ENCODE measurements at places on chromosomes 1 and 21.

DNA sequence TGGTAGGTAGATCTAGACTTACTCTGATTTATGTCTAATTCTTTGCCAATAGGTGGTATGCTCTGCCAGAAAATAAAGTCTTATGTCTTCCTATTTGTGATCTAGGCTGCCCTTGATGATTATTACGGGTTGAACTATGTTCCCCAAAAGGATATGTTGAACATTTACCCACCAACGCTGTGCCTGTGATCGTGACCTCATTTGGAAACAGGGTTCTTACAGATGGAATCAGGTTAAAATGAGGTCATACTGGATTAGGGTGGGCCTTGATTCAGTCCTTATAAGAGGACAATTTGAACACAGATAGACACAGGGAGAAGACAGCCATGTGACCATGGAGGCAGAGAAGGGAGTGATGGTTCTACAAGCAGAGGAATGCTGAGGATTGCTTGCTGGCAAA, 95.1 kb upstream of the BCAR3 start:
- DNase-seq, result no peak

DNA sequence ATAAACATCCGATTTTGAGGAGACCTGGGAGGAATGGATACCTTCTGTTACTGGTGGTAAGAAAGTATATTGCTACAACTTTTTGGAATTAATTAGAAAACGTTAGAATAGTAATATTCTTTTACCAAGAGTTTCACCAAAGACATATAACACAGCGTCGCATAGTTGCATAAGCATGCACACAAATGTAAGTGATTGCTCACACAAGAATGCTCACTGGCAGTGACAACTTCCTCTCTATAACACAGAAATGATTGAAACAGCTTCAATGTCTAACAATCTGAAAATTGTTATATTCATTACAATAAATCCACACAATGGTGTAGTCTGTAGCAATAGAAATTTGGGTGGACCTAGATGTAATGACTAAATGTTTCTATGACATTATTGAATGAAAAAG, 998.6 kb downstream of the TTLL7 start:
- DNase-seq, result no peak

DNA sequence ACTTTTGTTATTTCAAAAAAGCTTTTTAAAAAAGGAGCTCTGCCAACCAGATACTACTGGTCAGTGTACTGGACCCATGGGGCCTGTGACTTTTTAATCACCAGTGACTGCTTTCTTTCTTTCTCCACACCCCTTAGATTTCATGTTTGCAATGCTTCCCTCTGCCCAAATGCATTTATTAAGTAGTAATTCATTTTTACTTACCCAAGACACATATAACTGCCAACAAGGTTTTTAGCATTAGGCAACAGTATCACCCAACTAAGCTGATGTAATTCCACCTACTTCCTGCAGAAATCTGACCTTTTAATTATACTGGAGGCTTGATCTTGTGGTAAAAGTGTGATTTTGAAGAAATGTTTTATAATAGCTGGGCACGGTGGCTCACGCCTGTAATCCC, 12.5 kb downstream of the MECR start:
- DNase-seq, result no peak

DNA sequence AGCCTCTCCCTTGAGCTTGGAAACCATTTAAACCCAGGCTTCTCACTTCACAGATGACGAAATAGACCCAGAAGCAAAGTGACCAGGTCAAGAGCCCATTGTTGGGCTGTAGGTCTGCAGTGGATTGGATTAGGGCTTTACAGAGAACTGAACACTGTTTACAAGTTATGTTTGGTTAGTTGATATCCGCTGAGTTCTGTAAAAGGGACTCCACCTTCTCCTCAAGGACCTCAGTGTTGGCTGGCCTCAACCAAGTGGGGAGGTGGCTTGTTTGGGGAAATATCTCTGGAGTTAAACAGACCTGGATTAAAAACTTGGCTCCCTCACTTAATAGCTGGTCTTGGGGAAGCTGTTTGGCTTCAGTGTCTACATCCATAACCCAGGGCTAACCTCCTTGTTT, 88.1 kb downstream of the UCK2 start:
- no peak for DNase-seq

- DNase-seq, result no peak
Observed at GRCh38 chr1:7842517-7842916, 10.3 kb downstream of the UTS2 start.

- DNase-seq, result no peak
Observed at GRCh38 chr21:32597205-32597604, 11.9 kb upstream of the TCP10L start.

DNA sequence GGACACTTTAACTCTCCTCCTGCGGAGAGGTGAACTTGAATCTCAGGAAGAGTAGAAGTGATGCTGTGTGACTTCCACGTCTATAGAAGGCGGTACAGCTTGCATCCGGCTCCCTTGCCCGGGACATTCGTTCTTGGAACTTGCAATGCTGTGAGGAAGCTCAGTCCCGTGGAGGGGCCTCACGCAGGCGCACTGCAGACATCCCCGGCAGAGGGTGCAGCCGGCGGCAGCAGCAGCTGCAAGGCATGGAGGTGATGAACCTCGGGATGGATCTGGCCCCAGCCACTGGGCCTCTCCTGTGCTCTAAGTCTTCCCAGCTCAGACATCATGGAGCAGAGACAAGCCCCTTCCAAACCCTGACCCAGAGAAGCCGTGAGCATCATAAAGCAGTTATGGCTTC, 61.8 kb upstream of the SOD1 start:
- DNase-seq, result no peak

DNA sequence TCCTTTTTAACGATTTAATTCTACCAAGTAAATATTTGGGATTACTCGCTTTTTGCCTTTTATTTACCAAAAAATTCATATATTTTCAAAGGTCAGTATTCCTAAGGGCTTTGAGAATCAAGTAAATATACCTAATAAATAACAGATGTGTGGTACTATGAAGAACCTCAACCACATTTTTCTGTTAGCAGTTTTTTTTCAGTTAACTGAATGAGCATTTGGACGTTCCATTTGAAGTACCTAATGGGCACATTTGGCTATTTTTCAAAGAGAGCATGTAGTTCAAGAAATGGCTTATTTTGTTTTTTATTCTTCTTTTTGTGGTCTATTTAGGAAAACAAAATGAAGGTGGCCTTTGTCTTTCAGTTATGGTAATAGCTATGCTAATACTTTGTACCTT, 253.0 kb downstream of the GPR52 start:
- no peak for DNase-seq

- DNase-seq, result no peak
Observed at GRCh38 chr1:155210314-155211104, 2.0 kb downstream of the MTX1 start.

- DNase-seq, result no peak
Observed at GRCh38 chr1:233081735-233082134, 131.3 kb downstream of the NTPCR start.

DNA sequence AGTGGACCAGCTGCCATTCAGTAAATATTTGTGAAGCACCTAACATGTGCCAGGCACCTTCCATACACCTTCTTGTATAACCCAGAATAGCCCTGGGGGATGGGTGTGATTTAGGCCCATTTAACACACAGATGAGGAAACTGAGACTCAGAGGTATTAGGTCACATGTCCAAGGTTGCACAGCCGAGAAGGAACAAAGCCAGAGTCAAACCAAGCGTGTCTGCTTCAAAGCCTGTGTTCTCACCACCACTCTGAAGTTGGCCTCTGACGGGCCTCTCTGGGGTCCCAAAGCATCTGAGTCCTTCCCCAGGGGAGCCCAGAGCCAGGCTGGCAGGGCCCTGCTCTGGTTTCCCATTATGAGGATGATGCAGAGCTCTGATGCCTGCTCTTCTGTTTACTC, 65.1 kb downstream of the LACTBL1 start:
- DNase-seq, result no peak

GRCh38 chr1:68570871-68571270, 74.0 kb upstream of the DEPDC1 start:
- DNase-seq, result no peak

GRCh38 chr1:243568793-243569192, 281.2 kb downstream of the AKT3 start:
- DNase-seq, result no peak

DNA sequence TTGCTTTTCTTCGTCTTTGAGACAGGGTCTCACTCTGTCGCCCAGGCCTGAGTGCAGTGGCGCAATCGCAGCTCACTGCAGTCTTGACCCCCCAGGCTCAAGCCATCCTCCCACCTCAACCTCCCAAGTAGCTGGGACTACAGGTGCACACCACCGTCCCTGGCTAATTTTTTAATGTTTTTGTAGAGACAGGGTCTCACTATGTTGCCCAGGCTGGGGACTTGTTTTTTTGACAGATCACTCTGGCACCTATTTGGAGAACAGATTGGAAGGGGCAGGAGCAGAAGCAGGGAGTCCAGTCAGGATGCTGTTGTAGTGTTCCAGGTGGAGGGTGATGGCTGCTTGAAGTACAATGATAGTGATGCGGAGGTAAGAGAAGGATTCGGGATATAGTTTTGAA, 12.7 kb upstream of the KDM4A start:
- no peak for DNase-seq

DNA sequence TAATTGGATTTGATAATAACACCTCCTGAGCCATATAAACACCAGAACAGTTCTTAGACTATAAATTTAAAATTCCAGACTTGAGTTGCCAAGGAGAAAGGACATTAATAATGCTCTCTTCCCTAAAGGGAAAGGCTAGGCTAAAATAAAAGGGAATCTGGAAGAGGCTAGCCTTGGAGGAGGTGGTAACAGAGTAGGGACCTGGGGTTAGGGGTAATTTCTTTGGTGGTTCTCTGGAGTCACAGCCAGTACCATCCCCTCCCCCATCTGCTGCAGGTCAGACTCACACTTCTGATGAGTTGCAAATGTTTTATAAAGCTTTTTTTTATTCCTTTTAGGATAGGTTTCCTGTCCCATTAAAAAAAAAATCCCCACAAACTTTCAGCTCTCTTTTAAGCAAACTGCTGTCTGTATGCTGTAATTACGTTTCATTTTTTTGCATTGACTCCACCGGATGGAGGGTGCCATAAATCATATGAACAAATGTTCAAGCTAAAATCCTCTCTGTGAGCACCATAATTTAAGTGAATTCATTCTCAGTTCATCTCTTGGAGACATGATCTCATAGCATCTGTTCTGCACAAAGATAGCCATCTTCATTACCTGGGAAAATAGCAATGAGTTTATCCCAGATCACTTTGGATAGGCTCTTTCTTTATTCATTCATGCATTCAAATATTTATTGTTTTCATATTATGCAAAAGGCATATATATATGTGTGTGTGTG, 379.6 kb downstream of the TTLL7 start:
- DNase-seq, result no peak

- DNase-seq, result no peak
Observed at GRCh38 chr21:44528634-44528995, 11.4 kb downstream of the KRTAP10-1 start.

DNA sequence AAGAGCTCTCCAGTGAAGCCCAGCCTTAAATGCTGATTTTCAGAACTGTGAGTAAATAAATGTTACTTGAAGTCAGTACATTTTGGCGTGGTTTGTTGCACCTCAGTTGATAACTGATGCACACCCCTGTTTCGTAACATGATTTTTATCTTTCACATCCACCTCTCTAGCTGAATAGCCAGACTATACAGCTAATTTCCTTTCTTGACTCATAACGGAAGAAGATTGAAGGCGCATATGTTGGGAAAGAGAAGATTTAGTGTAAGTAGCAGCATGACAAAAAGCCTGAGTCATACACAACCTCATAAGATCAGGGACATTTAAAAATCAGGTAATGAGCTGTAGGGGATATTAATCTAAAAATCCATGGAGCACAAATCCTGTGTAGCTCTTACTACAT, 716.2 kb upstream of the ZP4 start:
- no peak for DNase-seq

DNA sequence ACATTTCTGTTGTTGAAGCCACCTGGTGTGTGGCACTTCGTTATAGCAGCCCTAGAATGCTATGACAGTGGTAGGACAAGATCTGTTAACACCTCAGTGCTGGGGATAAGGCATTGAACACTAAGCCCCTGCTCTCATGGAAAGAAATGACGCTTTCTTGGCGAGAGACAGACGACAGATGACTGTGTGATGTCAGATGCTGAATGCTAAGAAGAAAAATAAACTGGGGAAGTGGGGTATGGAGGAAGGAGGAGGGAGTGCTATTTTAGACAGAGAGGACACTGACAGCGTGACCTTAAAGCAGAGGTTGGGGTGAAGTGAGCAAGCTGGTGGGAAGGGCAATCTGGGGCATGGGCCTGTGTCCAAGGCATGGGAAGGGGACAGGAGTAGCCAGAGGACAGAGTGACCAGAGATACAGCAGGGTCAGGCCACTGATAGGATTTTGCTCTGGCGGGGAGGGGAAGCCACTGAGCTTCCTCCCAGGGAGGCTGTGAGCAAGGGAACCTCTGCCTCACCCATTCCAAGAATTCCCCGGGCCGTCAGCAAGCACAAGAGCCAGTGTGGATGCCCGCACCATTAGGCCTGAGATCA, 15.2 kb downstream of the DOP1B start:
- no peak for DNase-seq

- no peak for DNase-seq
Observed at GRCh38 chr1:83909687-83910086, 89.2 kb downstream of the TTLL7 start.

DNA sequence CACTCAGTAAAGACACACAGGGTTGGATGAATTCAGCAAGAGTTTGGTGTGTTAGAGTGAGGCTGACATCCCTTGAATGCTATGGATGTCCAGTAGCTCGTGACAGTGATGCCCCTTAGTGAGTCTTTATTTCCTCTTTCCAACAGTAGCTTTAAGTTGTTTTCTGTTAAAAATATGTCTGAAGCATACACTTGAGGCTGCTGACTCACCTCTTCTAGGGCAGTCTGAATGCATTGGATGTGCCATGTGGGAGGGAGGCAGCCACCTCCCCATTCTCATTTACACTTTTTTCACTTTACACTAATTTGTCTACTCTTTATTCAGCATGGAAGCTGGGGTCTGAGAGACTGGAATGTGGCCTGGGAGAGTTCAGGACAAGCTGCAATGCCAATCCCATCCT, 17.6 kb downstream of the NOS1AP start:
- DNase-seq, result no peak

- DNase-seq, result no peak
Observed at GRCh38 chr1:67759692-67760029, 73.6 kb downstream of the GNG12 start.

- no peak for DNase-seq
Observed at GRCh38 chr21:38747810-38748209, 57.9 kb upstream of the ETS2 start.

GRCh38 chr1:36487906-36488305, 5.2 kb upstream of the CSF3R start:
- no peak for DNase-seq

DNA sequence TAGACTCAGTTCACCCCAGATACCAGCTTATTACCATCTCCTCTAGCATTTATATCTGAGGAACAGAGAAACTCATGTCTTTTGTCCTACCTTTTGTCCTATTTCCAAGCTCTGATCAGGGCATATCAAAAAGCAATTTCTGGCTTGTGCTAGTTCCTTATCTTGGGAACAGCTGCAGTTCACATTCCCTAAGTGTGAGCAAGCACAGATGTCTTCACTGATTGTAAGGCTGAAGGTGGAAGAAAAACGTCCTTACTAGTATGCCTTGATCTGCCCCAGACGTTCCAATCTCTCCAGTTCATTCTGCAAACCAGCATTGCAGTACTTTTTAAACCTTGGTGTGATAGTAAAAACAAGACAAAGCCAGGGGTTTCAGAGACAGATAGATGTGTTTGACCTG, 139.8 kb downstream of the NCAM2 start:
- no peak for DNase-seq
